ENCODE measurements at places on chromosomes 11 and 22.

GRCh38 chr11:133921513-133921912 is 35.3 kb downstream of the IGSF9B start:
- DNase-seq: no peak

- DNase-seq: no peak
Observed at GRCh38 chr11:14812757-14813156, 79.3 kb downstream of the CYP2R1 start.

DNA sequence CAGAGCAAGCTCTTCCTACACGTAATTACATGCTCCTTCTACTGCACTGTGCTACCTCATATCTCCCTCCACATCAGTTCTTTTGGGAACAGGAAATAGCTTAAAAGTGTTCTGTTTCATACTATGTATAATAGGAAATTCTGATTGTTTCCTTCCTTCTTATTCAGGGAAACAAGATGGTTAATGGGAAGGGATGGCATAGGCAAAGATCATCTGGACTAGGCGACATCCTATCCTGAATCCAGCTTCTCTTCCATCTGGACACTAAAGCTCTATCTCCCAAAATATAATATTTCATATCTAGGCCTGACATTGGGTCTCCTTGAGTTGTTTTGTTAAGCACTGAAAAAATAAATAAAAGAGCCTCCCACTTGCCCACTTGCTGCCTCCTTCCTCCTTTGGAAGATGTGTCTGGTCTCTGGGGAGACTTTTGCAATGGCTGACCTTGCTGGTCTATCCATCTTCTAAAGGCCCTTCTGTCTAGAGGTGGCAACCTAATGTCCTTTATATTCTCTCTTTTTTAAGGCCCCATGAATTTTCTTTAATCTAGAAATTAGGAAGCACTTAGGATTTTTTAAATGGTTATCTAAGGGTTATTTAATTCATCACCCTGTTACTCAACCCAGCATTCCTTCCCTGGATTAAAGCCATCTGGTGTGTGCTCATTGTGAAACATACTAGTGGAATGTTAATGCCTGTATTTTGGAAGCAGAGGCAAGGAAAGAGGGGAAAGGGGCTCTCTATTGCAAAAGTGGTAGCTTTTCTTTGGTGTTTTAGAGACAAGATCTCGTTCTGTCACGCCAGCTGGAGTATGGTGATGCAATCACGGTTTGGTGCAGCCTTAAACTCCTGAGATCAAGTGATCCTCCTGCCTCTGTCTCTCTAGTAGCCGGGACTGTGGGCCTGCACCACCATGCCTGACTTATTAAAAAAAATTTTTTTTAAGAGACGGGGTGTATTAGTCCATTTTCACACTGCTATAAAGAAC is 20.6 kb downstream of the CLMP start:
- DNase-seq: no peak

DNA sequence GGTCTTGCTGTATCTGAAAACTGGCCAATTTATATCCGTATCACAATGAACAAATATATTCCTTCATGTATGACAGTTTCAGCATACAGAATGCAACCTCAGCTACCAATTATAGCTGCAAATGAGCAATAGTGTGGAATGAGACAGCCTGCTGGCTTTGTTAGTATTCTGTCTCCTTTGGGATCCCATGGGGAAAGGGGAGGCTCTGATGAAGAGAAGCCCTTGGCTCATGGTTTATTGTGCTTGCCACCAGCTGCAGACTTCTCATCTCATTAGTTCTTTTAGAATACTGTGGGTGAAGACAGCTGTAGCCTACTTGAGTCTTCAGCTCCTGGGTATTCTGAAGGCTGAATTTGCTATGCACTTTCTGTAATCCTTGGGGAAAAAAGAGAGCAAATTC is 42.4 kb downstream of the PITPNB start:
- DNase-seq: no peak

GRCh38 chr22:46150655-46151477 is 540 bp downstream of the PPARA start:
- no peak for DNase-seq

DNA sequence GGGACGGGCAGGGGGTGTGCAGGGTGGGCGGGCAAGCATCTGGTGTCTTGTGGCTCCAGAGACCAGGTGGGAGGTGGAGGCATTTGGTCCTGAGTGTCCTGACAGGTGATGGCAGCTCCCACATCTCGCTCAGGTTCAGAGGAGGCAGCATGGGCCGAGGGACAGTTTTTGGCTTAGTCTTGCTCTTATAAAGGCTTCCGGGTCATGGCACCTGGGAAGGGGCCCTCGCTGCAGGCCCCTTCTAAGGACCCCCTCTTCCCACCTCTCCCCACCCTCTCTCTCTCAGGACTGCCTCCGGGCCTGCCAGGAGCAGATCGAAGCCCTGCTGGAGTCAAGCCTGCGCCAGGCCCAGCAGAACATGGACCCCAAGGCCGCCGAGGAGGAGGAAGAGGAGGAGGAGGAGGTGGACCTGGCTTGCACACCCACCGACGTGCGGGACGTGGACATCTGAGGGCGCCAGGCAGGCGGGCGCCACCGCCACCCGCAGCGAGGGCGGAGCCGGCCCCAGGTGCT is 9.9 kb downstream of the CCND1 start:
- no peak for DNase-seq

GRCh38 chr11:66854231-66854661 is 2.6 kb upstream of the LRFN4 start:
- no peak for DNase-seq

DNA sequence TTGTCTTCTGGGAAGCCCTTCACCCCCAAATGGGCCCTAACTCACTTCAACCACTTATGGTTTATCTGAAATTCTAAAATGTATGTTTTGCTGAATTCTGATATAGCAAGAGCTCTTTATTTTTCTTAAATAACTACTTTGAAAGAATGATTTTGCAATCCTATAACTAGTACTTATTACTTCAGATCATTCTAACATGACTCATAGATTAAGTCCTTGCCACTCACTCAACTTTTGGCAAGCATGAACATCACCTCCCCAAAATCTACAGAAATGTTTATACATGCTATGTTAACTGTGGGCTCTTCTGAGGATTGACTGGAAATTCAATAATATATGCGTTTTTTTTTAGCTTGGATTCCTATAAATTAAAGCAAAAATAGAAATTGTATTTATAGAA is 367.4 kb upstream of the FAT3 start:
- no peak for DNase-seq

DNA sequence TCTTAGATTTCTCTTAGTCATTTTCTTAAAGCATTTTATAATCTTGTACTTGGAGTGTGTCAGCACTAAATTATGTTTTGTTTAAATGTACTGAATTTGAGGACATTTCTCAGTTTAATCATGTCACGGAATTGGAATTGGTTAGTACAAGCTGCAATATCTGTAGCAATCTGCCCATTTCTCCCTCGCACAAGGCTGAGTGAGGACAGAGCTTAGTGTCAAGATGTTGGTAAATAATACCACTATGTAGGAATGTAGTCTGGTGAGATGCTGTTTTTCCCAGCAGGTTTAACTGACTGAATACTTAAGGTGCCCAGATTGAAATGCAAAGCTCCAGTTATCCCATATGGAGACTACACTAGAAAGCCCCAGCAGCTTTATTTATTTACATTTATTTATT is 30.6 kb downstream of the SREBF2 start:
- DNase-seq: no peak

GRCh38 chr11:12675951-12676711 is 1.9 kb downstream of the TEAD1 start:
- no peak for DNase-seq

DNA sequence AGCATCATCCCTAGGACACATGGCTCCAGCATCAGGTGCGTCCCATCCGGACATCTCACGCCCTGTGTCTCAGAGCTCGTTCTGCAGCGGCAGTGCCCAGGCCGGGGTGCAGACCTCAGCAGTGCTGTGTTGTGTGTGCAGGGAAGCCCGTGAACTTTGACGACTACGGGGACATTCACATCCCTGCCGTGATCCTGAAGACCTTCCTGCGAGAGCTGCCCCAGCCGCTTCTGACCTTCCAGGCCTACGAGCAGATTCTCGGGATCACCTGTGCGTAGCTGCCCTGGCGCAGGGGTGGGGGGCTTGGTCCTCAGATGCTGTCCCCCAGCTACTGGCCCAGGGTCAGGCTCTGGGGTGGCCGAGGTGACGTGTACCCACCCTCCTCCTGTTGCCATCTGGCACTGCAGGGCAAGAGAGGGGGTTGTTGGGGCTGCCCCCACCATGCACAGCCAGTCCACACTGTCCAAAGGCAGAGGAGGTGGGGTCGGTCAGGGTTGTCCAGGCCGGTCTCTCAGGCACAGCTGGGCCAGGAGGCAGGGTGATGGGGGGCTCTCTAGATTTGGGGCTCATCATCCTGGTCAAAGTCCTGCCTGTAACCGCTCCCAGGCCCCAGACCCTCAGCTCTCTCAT is 96.5 kb downstream of the ARHGAP8 start:
- DNase-seq: no peak

- DNase-seq: no peak
Observed at GRCh38 chr11:114149689-114150407, 90.3 kb downstream of the ZBTB16 start.

GRCh38 chr11:103325686-103326069 is 216.5 kb downstream of the DYNC2H1 start:
- DNase-seq: no peak

DNA sequence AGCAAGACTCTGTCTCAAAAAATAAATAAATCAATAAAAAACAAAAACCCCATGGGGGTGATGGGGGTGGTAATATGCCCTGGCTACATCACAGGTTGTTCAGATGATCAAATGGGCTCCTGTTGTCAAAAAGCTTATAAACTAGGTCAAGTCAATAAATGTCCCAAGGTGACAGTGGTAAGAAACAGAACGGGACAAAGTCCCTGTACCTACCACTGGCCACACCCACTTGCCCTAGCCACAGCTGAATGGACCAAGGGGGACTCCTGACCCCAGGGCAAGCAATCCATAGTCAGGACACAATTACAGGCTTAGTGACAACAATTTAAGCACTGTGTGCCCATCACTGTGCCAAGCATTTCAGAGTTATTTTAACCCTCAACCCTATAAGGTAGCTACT is 6.0 kb downstream of the NAGA start:
- no peak for DNase-seq

DNA sequence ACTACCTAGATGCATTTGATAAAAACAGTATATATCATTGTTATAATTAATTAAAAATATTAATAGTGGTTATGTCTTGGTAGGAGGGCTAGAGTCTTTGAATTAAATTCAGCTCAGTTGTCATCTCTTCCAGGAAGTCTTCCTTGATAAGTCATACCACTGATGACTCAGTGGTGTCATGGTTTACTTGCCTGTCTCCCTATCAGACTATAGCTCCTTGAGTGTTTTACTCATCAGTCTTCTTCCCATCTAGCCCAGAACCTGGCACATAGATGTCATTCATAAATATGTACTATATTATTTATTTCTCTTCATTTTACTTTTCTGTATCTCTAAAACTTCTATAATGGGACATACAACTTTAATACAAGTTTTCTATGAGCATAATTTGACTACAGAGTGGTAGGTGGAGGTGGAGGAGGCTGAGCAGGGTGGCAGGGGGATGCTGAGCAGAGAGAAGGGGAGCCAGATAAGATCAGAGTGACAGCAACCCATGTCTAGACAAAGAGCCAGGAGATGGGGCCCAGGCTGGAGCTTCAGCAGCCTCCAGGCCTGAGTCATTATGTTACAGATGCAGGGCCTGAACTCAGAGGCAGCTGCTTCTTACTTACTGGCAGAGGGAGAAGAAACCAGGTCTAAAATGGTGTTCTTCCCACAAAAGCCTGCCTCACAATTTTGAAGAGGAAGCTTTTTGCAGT is 82.3 kb upstream of the PHOX2A start:
- no peak for DNase-seq

GRCh38 chr11:122158171-122158570 is 42.2 kb upstream of the BLID start:
- DNase-seq: no peak

DNA sequence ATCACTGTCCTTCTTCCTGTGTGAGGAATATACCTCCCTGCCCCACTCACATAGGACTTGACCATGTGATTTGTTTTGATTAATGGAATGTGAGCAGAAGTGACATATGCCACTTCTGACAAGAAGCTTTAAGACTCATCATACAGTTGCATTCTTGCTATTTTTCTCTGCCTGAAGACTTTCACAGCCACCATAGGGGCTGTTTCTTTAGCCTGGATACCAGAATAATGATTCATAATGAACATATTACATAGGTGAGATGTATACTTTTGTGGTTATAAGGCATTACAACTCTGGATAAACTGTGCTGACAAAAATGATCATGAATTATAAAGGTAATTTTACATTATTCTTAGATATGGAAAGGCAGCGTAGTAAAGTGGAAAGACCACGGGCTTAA is 798.0 kb downstream of the DLG2 start:
- DNase-seq: no peak

DNA sequence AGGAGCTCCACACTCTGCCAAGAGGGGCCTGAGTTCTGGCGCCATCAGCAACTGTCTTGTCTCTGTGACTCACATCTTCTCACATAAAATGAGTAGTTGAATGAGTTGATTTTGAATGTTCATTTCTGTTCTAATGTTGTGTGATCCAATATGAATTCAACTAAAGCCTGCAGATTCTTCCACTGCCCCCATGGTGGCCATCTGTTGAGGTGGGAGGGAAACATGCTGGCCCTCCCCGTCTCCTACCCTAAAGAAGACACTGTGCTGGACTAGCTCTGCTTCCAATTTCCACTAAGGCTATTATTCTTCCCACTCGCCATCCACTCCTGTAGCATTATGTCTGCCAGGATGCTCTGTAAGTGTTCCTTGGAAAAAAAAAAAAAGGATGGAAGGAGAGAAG is 555.6 kb upstream of the LARGE1 start:
- no peak for DNase-seq

Measured in cerebellar nuclear complex (tissue), 1 donor.